ENCODE measurements at places on chromosomes 6 and 20.

GRCh38 chr20:35568645-35569044, 26.8 kb downstream of the ERGIC3 start:
- DNase-seq = peak; percentile 66

- peak; percentile 62 for DNase-seq
Observed at GRCh38 chr20:38671186-38671585, 53.1 kb upstream of the SLC32A1 start.

DNA sequence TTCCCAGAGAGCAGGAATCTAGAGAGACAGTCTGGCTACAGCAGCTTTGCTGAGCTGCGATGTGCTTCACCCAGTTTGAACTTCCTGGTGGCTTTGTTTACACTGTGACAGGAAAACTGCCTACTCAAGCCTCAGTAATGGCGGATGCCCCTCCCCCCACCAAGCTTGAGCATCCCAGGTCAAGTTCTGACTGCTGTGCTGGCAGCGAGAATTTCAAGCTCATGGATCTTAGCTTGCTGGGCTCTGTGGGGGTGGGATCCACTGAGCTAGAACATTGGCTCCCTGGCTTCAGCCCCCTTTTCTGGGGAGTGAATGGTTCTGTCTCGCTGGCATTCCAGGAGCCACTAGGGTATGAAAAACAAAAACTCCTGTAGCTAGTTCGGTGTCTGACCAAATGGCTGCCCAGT, 91.0 kb upstream of the ESR1 start:
- no peak for DNase-seq

DNA sequence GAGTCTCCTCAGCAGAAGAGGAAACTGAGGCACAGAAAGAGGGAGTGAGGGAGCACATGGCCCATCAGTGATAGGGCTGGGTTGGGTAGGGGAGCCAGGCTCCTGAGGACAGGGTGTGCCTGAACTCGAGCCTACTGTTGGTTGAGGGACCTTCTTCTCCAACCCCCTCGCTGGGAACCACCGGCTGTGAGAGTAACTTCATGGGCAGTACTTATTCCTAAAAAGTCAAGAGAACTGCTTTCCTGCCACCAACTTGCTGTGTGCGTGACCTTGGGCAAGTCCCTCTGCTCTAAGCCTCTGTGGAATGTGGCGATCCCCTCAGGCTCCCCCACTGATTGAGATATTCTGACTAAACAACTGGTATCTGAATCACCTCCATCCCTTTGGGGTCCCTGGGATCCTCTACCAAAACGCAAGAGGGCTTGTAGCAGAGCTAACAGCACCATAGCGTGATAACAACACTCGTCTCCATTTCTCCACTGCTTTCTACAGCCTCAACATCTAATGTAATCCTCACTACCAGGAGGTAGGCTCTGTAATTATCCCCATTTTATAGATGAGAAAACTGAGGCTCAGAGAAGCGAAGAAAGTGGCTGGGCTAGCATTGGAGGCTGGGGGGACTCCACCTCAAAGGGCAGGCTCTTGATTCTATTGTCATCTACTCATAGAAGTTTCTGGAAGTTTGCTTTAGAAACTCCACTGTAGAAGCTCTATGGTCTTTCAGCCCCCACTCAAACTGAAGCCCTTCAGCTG, 76.0 kb downstream of the JPH2 start:
- DNase-seq = peak; percentile 72
